ENCODE measurements at places on chromosomes 12 and 14.
A peak's percentile ranks its signal among the peaks of the same experiment; 100 is the strongest.

DNA sequence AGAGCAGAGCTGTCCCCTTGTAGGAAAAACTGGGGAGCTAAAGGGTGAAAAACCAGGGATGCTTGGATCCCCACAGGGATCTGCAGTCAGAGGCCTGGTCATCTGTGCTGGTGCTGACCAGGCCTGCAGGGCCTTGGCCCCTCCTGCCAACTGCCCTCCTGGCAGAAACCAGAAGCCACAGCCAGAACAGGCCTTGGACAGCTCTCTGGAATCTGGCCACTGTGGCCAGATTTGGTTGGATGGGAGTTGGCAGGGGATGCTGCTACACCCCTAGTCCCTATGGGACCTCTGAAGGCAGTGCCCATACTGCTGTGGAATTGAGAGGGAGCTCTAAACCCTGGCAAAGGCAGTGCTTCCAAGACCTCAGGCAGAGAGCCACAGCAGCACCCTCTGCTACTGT lies 9.2 kb upstream of the GPX2 start:
- DNase-seq: no peak

DNA sequence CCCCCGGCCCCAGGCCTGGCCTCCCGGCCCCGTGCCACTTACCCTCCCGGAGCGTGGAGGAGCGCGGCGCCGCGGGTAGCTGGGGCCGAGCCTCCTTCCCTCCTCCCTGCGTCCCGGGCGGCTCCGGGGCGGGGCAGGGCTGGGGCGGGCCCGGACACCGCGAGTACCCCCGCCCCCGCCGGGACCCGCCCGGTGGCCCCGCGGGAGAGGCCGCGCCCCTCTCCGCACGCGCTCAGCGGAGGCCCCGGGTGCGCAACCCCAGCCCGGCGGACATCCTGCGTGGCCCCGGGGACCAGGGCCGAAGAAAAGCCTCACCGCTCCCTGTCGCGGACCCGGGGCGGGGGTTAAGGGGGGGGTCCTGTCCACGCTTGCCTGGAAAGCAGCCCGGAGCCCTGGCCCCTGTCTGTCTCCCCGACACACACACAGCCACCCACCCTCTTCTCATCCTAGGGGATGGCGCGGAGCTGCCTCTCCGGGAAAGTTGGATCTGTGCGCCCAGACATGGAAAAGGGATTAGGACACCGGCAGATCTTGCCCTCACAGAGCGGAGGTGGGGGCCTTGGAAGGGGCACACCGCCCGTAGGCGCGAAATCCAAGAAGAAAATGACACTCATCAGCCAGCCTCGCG lies at the start of gene SYNE3:
Gene SYNE3, minus strand, starts transcription at position 97 of the 628 bp plus-strand sequence. CDS start 40,829 bp downstream, outside the sequence.
- DNase-seq: peak; percentile 45

DNA sequence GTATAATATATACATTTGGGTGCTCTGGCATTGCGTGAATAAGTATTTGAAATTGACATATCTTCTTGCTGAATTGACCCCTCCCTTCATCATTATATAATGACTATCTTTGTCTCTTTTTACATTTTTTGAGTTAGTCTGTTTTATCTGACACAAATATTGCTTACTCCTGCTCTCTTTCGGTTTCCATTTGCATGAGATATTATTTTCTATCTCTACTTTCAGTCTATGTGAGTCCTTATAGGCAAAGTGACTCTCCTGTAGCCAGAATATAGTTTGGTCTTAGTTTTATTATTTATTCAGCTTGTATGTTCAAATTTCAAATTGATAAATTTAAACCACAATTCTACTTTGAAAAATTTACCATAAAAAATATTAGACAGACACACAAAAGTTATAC lies 491.0 kb downstream of the NAV3 start:
- no peak for DNase-seq

GRCh38 chr14:23015618-23016017 lies 5.7 kb upstream of the C14orf93 start:
- DNase-seq: peak; percentile 16

GRCh38 chr12:114401328-114402083 lies 4.4 kb downstream of the TBX5 start:
- no peak for DNase-seq

GRCh38 chr12:43145481-43145880 lies 406.5 kb downstream of the ADAMTS20 start:
- no peak for DNase-seq

DNA sequence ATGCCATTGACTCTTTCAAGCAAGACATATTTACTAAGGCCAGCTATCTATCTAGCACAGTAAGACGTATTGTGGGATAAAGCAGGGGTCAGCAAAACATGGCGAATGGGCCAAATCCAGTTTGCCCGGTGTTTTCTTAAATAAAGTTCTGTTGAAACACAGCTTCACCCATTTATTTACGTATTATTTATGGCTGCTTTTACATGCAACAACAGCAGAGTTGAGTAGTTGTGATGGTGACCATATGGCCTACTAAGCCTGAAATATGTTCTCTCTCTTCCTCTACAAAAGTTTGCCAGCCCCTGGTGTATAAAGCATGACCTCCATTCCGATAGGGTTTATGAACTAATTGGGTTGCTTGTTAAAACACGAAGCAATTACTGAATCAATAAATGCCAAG lies 322.1 kb downstream of the CCDC91 start:
- DNase-seq: no peak
